ENCODE measurements at places on chromosomes 3 and 15. TPM values are rescaled to one million over a fixed set of nuclear protein-coding genes. Genes with fewer than 3 reads are reported as not detected.

- peak overlapping the region; percentile 54 for H3K4me3 ChIP-seq
- no peaks in the 10 kb centered on the region for H3K36me3 ChIP-seq
- no peak overlapping the region for H3K27ac ChIP-seq
Measured at GRCh38 chr3:126982126-126982470, 817 bp upstream of the PLXNA1 start.

DNA sequence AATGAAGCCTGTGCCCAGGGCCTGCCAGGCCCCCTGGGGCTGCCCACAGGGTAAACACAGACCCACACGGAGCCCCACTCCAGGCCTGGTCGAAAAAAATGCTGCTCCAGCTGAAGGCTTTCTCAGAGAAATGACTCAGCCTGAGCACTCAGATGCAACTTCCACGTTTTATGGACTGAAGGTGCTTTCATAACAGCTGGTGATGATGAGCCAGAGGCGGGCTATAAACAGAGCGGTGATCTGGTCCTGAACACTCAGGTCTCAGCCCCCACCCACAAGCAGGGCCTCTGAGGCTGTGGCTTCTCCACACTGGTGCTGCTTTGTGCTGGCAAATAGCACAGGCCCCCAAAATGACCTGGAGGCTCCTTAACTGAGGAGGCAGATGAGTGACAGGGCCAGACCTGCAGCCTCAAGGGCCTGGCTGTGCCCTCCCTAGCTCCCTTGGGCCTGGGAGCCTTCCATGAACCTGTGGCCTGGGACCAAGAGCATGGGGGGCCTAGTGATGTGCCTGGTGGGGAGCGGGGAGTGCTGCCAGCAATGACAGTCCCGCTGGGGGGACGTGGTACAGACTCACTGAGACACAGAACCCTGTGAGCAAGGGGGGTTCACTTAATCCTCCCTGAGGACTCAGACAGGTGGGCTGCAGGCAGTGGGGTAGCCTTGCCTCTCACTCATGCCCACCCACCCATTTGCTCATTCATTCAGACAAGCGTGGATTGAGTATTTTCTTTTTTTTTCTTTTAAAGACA lies 23.0 kb upstream of the FURIN start:
- H3K36me3 ChIP-seq = no peaks in the 10 kb centered on the region
- H3K27ac ChIP-seq = no peak overlapping the region
- no peaks in the 10 kb centered on the region for H3K27me3 ChIP-seq
- DNase-seq = no peak
- no peak overlapping the region for H3K4me3 ChIP-seq
- H3K4me1 ChIP-seq = peaks cover 14% of the 10 kb centered on the region

DNA sequence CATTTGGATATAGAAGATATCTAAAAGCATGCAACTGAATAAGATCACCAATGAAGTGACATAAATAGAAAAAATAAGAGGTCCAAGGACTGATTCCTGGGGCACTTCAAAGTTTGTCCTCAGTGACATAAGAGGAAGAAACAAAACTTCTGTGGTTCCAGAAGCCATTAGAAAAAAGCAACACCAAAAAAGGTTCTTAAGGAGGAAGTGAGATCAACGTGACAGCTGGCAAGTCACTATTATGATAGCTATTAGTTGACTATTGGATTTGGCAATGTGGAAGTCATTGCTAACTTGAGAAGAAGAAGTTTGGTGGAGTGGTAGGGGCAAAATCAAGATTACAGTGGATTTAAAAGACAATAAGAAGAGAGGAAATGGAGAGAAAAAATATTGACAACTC lies 1098.3 kb downstream of the NAALADL2 start:
- H3K27ac ChIP-seq = no peak overlapping the region
- no peak for DNase-seq
- no peaks in the 10 kb centered on the region for H3K27me3 ChIP-seq
- no peaks in the 10 kb centered on the region for H3K4me1 ChIP-seq
- H3K4me3 ChIP-seq = no peak overlapping the region
- H3K36me3 ChIP-seq = no peaks in the 10 kb centered on the region

- H3K36me3 ChIP-seq = no peaks in the 10 kb centered on the region
- DNase-seq = peak; percentile 18
- H3K4me3 ChIP-seq = no peak overlapping the region
- H3K27ac ChIP-seq = no peak overlapping the region
- H3K27me3 ChIP-seq = no peaks in the 10 kb centered on the region
Measured at GRCh38 chr15:49379996-49380395, 43.0 kb upstream of the FGF7 start.

DNA sequence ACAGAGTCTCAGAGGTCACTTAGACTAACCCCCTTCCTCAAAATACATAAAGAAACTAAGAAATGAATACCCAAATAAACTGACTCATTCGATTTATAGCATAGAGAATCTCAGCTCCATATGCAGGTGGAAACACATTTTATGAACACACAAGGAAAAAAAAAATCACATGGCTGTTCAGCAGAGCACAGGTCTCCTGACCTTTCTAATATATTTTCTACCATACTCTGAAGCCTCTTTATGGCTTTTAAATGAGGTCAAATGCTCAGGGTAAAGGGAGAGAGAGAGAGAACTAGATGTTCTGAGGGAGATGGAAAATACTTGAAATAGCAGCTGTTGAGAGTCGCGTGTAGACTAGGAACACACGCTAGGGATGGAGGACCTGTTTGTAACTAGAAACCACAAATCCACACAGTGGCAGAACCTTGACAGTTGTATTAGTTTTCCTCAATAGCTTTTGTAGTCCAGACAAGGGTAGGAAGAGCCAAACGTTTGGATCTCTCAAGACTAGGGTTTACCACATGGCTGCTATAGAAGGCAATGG lies 165.3 kb downstream of the FMN1 start:
- H3K27ac ChIP-seq = no peak overlapping the region
- no peak for DNase-seq
- no peaks in the 10 kb centered on the region for H3K36me3 ChIP-seq
- H3K4me3 ChIP-seq = no peak overlapping the region
- no peaks in the 10 kb centered on the region for H3K4me1 ChIP-seq

DNA sequence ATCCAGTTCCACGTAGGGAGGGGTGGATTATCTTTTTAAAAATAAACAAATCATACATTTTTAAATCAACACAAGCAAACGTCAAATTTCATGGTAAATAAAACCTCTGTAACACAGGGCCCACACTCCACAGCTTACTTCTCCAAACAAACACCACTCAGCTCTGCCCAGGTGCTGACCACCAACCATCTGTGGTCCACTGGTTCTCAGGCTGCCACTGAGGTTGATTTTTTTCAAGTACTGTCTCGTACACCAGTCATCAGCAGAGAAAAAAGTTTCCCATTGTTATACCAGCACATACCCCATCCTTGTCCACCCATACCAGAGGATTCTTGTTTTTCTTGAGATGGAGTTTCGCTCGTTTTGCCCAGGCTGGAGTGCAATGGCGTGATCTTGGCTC lies 32.4 kb downstream of the CHSY1 start:
- H3K4me3 ChIP-seq = no peak overlapping the region
- H3K4me1 ChIP-seq = 0 out of 2 replicates have a peak, but pooled peaks cover 5% of the 10 kb centered on the region
- no peak for DNase-seq
- no peaks in the 10 kb centered on the region for H3K36me3 ChIP-seq

GRCh38 chr15:27468151-27468591 lies 497.2 kb downstream of the GABRG3 start:
- H3K36me3 ChIP-seq = no peaks in the 10 kb centered on the region
- H3K4me1 ChIP-seq = no peaks in the 10 kb centered on the region
- H3K27ac ChIP-seq = no peak overlapping the region
- DNase-seq = no peak

DNA sequence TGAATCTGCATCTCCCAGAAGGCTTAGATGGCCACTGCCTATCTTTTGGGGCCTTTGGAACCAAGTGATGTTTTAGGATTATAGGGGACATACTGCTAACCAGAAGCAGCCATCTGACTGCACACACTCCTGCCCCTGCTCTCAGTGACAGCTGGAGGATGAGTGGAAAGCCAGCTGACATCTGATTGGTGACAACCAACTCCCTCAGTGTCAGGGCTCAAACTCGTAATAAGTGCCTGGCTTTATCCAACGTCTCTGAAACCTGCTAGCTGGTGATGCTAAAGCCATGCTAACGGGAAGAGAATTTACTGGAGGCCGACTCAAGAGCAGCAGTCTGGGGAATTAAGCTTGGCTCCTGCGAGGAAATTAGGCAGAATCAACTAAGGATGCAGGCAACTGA lies 35.1 kb downstream of the KY start:
- no peak for DNase-seq
- H3K4me1 ChIP-seq = no peaks in the 10 kb centered on the region
- no peak overlapping the region for H3K27ac ChIP-seq
- no peaks in the 10 kb centered on the region for H3K36me3 ChIP-seq
- no peaks in the 10 kb centered on the region for H3K27me3 ChIP-seq

DNA sequence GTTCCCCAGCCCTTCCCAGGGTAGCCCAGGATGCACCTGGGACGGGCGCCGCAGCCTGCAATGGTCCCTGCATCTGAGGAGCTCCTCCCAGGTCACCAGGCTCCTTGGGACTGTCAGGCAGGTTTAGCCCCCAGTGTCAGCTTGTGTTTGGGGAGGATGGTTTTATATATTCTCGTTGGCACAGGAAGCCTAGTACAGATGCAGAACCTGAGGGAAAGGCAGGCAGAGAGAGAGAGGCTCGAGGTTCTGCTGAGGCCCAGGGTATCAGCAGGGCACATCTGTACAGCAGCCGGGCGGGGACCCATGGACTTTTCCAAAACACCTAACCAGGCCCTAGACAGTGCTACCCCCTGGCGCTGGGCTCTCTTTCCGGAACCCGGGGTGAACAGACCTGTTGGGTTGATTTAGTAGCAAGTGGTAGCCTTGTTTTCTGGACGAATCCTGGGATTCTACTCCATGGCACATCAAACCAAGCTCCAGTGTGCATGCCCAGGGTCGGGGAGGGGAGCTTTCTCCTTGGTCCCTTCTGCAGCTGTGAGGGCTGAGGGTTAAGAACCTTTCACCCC lies 8.6 kb downstream of the PAK6 start:
- no peak overlapping the region for H3K27ac ChIP-seq
- peaks cover 23% of the 10 kb centered on the region for H3K27me3 ChIP-seq
- peaks cover 3% of the 10 kb centered on the region for H3K4me1 ChIP-seq
- DNase-seq = no peak

Gene SLC9C1
- total RNA-seq = 0.97 TPM

Gene GOLGA8B
- total RNA-seq = 50.2 TPM

Gene REC114
- not detected for total RNA-seq

Gene BCL2A1
- not detected for total RNA-seq

Gene NTRK3
- 5.4 TPM for total RNA-seq

Data from GM23338 (cell line).